Activated T-helper 1 cell treated with Interleukin-2 at 50 U/mL for 16 hours (primary cell): ENCODE measurements at places on chromosomes 16 and 17.

DNA sequence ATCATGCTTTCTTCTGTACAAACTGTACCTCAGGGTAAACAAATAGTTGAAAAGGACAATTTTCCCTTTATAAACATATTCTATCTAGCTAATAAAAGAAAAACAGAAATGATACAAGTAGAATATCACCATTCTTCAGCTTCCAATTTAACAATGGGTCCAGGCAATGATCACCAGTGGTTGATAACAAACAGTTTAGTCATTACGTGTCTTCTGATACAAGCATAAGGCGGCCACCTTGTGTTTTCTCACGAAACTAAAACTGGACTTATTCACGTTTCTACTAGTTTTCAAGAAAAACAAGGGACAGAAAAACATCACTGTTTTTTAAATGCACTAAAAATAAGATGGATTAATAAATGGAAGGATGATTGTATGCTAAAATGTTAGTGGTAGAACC, 58.3 kb downstream of the STH start:
- DNase-seq = no peak

GRCh38 chr16:80608946-80609345, 68.2 kb downstream of the DYNLRB2 start:
- DNase-seq = no peak

- no peak for DNase-seq
Measured at GRCh38 chr17:36153895-36154610, 22.4 kb downstream of the TBC1D3B start.

DNA sequence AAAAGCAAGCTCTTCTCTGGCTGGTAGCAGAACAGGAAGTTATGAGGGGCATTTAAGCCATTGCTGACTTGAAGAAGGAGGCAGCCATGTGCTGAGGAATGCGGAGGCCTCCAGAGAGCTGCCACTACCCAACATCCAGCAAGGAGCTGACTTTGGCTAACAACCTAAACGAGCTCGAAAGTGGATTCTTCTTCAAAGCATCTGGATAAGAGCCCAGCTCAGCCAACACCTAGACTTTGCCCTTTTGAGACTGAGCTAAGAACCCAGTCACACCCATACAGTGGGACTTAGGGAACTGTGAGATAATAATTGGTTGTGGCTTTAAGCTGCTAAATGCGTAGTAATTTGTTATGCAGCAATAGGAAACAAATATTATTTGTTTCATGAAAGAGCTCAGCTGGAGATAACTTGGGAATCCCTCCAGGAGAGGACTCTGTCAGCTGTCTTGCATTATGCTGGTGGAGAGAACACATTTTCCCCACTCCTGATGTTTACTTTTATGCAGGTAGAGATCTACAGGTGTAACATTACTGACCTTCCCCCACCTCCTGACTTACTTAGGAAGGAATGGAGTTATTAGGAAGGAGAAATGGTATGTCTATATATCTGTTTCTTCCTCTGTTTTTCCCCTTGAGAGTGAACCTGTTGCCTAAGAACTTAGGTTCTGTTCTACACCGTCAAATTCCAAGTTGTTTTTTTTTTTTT, 52.7 kb upstream of the ZNF629 start:
- no peak for DNase-seq

- no peak for DNase-seq
Measured at GRCh38 chr17:30186761-30187160, 48.7 kb downstream of the SLC6A4 start.

GRCh38 chr17:1197781-1198490, 18.2 kb upstream of the ABR start:
- DNase-seq = peak; percentile 42

- DNase-seq = no peak
Measured at GRCh38 chr17:39508987-39509386, 47.7 kb downstream of the CDK12 start.

GRCh38 chr16:89586853-89587252, 11.3 kb downstream of the CPNE7 start:
- no peak for DNase-seq

DNA sequence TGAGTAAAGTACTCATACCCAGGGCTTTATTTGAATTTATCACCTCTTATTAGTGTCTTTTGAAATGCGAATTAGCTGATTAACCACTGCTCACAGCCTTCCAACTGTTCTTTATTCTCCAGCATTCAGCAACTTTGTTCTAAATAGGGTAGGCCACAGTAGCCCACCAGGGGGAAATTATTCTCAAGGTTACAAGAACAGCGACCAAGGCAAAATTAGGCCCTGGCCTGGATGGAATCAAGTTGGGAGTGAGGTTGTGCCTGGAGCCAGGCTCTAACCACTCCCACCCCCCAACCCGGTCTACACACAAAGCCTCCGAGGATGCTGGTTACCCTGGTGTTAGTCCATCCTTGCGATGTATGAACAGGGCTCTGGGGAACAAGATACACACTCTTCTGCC, 245.5 kb downstream of the STX8 start:
- DNase-seq = no peak

GRCh38 chr17:38544839-38545209, 60.9 kb downstream of the SRCIN1 start:
- DNase-seq = no peak

GRCh38 chr17:71494062-71494855, 626.6 kb upstream of the SOX9 start:
- no peak for DNase-seq

DNA sequence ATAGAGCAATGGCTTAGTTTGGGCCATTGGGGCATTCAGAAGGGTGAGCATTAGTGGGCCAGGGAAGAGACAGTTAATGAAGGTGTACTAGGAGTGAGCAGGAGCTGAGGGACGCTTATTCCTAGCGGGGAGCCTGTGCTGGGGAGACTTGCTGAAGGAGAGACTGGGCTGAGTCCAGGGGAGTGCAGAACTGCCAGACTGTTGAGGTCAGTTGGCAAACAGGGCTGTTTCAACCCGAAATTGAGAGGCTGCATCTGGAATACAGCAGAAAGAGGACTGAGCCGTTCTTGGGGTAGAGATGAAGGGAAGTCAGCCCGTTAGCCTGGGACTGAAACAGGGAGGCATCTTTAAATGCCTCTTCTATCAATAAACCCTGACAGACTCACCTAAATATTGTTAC, 33.2 kb downstream of the MAP2K6 start:
- DNase-seq = no peak

DNA sequence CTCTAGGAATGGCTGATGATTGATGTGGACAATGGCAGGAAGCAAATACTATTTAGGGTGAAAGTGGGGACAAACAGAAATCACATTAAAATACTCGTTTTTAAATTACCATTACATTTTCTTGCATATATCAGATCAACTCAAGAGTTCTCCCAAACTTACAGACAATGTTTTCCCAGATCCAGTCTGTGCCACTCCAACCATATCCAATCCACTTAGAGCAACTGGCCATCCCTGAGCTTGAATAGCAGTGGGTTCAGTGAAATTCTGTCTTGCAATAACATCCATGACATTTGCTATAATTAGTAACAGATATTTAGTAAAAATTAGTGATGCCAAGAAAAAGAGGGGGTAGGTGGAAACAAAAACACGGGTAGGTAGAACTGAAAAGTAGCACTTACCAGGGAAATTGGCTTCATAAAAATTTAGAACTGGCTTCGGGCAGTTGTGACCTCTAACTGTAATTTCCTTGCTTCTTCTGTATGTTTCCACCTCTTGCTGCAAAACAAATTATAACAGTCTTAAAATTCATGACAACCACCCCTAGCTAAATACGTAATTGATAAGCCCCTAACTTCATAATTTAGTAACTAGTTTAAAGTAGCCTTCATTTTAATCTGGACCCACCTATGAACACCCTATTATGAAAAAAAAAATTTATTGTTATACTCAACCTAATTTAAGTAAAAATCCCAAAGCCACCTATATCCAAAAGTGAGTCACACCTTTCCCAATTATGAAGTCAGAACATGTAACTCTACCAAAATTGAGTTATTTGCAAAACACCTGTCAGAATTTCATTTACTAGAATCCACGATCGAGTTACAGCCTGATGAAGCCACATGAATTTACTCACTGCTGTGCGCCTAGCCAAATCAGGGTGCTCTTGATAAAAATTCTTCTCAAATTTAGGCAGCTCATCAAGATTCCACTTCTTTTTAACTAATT, 2.0 kb downstream of the DDX5 start:
- DNase-seq = no peak

DNA sequence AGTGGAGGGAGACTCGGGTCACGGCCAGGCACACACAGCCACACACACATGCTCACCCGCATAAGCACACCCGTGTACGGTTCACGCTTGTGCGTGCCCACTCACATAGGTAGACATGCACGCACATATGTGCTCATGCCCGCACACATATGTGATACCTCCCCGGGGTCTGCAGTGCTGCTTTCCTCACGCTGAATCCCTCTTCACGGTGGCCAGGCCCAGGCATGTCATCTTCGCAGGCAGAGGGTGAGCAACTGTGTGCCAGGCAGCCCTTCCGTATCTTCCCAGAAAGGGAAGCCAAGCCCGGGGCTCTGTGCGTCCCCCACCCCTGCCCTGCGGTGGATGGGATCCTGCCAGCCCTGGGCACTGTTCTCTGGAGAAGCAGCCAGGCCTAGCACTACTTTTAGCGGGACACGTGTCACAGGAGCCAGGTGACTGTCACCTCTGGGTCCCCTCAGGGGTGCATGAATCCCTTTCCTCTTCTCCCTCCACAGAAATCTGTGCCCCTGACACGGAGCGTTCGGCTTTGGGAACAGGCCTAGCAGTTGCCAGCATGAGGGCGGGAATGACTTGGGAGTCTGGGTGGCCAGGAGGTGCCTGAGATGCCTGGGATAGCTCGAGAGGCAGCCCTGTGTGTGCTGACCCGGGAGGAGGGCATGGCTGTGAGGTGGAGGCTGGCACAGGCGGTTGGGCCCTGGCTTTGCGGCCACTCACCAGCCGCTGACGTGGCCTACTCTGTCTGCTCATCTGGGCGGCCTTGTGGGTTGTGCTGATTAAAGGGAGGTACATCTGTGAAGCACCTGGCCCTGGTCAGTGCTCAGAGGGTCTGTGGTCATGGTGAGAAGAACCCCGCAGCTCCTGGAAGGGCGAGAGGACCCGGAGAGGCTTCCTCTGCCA, 47.5 kb downstream of the BAIAP2 start:
- DNase-seq = no peak

DNA sequence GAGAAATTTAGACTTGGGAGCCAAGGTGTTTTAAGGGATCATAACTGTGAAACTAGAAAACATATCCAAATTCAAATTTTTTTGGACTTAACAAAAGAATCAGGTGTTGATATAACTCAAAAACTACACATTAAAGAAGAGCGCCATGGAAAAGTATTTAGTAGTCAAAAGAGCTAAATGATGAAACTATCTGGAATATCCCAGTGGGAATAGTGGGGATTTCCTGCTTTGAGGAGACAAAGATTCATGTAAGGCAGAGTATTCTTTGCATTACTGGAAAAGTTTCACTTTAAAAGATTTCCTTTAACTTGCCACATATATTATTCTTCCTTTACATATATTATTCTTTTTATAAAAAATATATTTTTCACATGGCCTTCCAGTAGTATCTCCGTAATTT, 40.3 kb upstream of the VPS4A start:
- no peak for DNase-seq

DNA sequence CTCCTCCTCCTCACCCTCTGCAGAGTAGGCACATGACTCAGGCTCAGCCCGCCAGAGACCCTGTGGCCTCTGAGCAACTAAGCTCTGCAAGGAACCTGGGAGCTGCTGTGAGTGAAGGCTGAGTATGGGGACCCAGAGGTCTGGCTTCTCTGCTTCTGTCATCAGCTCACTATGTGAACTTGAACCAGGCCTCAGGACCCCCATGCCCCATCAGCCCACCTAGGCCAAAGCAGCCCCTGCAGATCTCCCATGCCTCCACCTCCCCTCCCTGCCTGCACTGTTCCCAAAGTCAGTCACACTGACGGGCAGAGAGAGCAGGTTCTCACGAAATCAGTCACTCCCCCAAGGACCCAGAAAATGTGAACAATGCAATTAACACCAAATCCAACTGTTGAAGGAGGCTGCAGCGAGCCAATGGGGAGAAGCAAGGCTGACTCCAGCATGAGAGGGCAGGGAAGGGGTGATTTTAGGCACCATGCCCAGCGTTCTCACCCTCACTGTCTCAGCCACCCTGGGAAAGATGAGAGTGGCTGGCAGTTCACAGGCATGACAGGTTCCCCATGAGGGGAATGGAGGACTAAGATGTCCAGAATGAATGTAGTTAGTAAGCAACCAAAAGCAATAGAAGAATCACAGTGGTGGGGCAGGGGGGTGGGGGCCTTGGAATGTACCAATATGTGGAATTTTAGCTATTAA, 60.6 kb downstream of the BEAN1 start:
- no peak for DNase-seq

DNA sequence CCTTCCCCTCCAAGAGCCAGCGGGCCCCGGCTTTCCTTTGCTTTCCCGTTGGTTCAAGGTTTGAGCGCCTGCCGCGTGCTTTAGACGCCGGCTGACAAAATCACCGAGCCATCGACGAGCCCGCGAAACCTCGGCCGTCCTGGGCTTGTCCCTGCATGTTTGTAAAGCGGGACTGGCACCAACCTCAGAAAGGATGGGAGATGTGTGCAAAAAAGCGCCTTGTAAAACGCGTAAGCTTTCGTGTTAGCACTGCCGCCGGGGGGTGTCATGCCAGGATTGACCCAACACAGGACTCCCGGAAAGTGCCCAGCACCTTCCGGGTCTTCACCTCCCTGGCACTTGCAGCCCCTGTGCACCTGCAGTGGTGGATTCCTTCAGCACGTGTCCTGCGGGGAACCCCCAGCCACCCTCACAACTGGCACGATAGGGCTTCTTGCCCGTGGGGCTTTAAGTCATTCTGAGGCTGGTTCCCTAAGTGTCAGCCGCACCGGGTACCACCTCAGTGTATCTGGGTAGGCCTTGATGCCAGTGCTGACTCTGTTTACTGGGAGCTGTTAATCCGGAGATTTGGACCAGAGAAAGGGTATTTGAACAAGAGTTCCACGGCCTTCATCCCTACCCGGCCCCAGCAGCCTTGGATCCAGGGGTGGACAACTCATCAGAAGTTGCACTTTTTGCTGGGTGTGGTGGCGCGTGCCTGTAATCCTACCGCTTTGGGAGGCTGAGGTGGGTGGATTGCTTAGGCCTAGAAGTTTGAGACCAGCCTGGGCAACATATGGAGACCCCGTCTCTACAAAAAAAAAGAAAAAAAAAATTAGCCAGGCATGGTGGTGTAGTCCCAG, 817 bp downstream of the NDUFAF8 start:
- DNase-seq = no peak

DNA sequence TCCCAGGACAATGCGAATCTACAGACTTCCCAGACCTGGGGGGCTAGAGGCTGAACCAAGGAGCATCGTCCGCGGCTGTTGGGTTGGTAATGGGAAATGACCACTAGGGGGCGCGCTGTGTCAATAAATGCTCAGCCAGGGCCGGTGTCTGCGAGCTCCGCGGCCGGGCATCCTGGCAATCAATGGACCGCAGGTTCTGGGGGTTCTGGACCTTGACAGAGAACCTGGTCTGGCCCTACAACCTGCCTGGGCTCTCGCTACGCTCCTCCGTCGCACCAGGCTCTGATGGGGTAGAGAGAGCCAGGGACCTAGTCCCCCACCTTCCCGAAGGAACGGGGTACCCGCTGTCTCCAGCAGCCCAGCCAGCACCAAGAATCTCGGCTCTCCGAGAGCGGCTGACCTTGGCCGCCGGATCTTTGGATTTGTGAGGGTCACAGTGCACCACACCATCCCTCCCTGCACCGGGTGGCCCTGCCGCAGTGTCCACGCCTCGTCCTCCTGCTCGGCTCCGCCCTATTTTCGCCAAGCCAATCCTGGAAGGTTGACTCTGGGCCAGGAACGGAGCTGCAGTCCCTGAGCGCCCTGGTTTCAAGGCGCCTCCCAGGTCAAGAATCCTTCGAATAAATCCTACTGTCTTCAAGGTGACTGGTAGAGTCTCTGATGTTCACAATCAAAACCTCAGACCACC, 20.4 kb upstream of the BEAN1 start:
- peak; percentile 79 for DNase-seq
